ENCODE measurements at places on chromosomes 1 and 21.

GRCh38 chr1:225366552-225366951 lies 61.3 kb downstream of the LBR start:
- no peak for DNase-seq

DNA sequence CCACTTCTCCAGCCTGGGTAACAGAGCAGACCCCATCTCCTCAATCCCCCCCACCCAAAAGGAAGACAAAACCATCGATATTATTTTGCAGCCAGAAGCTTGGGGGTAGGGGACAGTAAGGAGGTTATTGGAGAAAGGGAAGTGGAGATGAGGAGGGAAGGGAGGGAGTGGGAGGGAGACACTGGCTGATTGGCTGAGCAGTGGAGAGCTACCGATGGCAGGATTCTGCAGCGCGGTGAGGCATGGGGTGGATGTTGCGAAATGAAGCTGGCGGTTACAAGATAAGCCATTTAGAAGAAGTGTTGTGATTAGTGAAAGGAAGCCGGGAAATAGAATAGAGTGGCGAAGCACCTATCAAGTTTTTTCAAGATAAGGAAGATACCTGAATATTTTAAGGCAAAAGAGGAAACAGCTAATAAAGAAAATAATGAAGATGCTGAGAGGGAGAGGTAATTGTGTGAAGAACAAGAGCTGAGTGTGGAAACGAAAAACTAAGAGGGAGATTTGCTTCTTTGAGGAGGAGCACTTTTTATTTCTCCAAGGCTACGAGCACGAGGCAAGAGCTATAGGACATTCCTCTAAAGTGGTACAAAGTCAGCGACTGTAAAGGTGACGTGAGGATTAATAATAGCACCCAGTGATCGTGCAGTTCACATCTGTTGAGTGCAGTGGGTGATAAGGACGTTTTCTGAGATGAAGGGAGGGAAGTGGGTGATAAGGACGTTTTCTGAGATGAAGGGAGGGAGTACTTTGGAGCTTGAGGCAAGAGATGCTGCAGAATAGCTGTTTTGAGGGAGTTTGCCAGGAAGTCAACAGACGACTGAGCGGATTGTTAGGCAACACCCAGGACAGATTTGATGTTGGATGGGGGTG lies 103.2 kb upstream of the KIF26B start:
- DNase-seq = no peak

DNA sequence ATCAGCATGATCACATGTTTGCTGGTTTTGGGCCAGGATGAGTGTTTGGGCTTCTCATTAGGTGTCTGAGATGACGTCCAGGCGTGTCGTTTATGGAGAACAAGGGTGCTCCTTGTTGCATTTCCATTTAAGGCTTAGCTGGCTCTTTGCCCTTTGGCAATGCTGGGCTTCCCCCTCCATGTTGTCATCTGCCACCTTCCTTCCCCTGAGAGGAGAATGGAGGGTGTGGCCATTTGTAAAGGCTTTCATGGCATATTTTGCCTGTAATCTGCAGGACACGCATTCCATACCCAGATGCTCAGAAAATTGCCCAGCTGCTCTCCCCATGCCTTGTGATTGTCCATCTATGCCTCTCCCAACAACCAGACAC lies 27.7 kb downstream of the PKP1 start:
- DNase-seq = no peak

DNA sequence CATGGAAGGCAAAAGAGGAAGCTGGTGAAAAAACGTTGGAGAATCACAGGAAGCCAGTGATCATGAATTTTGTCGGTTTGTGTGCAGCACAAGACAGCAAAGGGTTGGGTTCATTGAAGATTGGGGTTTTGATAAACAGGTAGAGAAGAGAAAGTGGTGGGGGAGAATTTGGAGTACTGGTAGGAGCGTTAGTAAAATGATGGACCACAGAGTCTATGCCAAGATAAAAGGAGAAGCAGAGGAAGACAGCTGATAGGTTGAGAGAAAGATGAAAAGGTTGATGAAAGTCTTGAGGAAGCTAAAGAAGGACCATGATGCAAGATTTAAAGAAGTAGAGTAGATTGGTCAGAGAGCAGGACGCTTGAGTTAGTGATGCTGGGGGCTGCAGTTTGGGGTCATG lies 156.8 kb upstream of the POU3F1 start:
- DNase-seq = no peak

DNA sequence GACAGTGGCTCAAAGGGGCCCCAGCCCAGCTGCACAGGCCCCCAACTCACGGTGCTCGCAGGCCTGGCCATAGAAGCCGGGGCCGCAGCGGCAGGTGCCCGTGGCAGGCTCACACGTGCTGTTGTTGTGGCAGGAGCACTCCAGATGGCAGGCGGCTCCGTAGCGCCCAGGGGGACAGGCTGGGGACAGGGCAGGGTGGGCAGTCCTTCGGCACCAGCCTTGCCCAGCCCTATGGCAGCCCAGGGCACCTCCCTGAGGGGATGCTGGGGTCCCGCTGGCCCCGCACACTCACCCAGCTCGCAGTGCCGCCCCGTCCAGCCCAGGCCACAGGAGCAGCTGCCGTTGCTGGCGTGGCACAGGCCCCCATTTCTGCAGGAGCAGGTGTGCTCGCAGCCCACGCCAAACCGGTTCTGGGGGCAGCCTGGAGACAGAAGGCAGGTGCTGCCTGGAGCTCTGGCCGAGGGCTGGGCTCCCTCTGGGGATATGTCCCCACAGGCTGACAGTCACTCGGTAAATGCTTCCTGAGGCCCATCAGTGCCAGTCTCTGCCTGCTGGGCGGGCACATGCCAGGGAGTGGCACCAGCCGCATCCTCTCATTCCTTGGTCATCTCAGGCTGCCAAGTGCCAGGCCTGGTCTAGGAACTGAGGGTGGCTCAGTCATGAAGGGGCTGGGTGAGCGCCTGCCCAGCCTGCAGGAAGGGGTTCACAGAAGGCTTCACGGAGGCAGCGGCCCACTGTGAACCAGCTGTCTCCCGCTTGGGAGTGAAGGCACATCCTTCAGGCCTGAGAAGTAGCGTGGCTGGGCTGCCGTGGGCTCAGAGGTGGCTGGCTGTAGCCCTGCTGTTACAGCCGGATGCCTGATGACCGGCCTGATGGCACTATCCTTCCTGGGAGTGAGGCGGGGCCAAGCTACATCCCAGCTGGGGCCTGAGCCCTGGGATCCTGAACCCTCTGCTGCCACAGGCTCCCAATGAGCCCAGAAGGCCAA lies 40.1 kb downstream of the ARHGEF16 start:
- no peak for DNase-seq

GRCh38 chr1:46719689-46720088 lies 775 bp upstream of the EFCAB14 start:
- DNase-seq = no peak

GRCh38 chr1:24413350-24414163 lies at the start of gene STPG1:
TSS of gene STPG1 (minus strand) at chr1:24413782. CDS start at chr1:24401388, 12,394 bp downstream.
- peak; percentile 71 for DNase-seq

DNA sequence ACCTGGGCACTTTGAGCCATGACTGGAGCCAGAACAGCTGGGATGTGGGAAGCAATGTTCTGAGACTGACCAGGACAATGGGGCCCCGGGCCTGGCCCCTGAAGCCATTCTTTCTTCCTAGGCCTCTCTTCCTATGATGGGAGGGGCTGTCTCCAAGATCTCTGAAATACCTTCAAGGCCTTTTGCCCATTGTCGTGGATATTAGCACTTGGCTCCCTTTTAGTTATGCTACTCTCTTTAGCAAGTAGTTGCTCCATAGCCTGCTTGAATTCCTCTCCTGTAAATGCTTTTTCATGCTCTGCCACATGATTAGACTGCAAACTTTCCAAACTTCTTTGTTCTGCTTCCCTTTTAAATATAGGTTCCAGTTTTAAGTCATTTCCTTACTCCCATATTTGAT lies 262.9 kb upstream of the CACYBP start:
- no peak for DNase-seq

GRCh38 chr1:172450524-172450885 lies 6.6 kb upstream of the PIGC start:
- peak; percentile 76 for DNase-seq

GRCh38 chr1:181044449-181044966 lies 10.7 kb downstream of the MR1 start:
- DNase-seq = peak; percentile 24

Data from CD4-positive, alpha-beta T cell treated with Interleukin-6 for 4 hours (primary cell).